Cerebellar nuclear complex (tissue), 1 donor: ENCODE measurements at places on chromosomes 12 and 14.

DNA sequence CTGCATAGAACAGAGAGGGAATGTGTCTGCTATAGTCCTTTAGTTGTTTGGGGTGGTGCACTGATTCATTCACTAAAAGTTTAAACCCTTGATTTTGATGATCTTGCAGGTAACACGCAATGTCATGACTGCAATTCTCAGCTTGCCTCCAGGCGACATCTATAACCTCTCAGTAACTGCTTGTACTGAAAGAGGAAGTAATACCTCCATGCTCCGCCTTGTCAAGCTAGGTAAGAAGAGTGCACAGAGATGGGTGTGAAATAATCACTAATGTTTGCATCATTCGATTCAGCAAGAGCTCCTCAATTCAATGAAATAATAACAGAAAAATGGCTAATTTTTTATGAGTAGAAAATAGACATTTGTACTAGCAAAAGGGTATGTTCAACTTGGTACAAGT is 203.7 kb downstream of the PTPRO start:
- no peak for DNase-seq

- no peak for DNase-seq
Observed at GRCh38 chr14:68157971-68158371, 338.4 kb downstream of the RAD51B start.

- DNase-seq, result no peak
Observed at GRCh38 chr12:54286042-54287030, 5.8 kb downstream of the HNRNPA1 start.

DNA sequence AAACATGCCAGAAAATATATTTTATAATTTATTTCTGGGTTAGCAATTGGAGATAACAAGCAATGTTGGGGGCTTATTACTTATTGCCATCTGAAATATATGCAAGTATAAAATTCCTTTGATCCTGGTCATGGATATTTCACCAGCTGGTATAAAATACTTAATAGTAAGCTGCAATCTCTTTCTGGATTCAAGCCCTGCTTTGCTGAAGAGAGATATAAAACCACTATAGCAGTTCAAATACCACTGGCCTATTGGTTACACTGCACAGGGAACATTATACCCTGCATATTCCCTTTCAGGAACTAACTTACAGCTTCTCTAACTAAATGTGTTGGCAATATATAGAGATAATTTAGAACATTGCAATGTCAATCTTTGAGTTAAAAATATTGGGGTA is 546.2 kb upstream of the ATP2B1 start:
- DNase-seq, result no peak

- DNase-seq, result peak; percentile 0
Observed at GRCh38 chr12:130401703-130402102, 64.0 kb downstream of the PIWIL1 start.

DNA sequence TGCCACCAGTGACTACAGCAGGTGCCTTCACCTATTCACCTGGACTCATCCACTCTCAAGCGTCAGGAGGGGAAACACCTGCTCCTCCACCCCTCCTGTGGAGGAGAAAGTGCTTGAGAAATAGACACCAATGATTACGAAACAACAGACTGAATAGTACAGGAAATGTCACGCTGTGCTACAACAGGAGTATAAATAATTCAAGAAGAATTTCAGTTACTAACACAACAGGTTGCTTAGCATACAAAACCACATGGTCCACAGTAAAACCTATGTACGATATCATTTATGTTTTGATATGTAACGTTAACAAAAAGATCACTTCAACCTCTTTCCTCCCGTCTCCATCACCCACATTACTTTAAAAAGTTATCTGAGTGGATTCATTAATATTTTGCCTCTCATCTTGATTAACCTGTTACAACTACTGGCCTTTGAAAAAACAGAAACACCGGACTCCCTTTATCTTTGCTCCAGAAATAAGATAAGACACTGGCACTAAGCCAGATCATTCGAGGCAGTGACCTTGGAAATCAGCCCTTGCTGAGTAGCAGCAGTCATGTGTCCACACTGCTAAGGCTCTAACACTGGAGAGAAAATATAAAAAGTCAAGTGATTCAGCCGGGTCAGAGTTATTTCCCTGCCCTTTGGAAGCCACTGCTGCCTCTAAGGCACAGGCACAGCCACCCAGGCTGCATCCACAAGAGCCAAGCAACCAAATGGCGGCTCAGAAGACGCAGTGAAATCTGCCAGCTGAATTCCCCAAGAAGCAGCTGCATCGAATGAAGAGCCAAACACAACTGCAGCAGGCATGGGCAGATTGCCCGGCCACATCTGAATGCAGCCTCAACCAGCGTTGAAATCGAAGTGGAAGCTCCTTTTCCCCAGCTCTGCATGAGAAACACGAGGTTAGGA is 40.9 kb downstream of the NT5DC3 start:
- DNase-seq, result no peak

- DNase-seq, result no peak
Observed at GRCh38 chr14:51444353-51445000, 204.4 kb downstream of the TMX1 start.

DNA sequence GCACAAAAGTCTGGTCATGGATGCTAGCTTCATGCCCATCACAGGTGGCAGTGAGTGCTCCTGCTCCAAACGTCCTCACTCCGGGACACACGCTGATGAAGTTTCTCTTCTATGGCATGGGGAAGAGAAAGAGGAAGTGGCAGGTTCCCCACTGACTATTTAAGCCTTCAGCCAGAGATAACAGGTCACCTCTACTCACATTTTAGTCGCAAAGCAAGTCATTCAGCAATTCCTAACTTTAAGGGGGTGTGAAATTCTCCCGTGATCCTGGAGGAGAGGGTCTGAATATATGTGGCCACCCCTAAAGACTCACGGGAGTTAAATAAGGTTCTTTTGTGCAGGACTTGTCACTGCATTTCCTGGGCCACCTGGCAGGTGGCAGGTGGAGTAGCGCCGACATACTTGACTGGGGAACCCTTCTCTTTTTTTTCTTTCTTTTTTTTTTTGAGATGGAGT is 18.8 kb upstream of the RCOR1 start:
- DNase-seq, result no peak

- DNase-seq, result no peak
Observed at GRCh38 chr12:31868965-31869364, 90.2 kb upstream of the RESF1 start.

DNA sequence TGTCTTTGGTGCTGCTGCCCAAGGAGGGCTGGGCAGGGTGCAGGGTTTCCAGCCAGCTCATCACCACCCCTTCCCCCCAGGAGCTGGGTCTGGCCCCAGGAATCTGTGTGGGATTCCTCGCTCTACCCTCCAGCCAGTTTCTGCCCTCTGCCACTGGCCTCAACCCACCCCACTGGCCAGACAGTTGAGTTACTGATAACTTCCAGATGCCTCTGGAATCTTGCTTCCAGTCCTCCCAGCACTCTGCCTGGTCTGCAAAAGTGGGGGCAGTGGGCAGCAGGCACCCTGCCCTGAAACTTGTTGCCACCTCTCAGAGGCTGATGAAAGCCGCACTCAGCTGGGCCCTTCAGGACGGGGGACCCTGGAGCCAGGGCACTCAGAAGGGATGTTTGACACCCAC is 20.1 kb upstream of the TBX3 start:
- no peak for DNase-seq

DNA sequence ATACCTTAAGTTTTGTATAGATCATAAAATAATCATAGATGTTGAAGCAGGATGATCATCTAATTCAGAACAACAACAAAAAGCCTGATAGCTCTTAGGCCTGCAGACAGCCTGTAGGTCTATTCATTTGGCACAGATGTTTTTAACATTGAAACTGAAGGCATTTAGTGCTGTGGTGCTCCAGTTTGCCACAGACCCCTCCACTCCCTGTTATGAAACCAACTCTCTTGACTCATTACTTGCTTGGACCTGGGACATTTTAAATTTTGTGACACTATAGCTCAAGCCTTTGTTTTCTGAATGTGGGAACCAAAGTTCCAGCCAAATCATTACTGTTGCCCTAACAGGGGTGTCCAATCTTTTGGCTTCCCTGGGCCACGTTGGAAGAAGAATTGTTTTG is 9.1 kb downstream of the PRKCH start:
- DNase-seq, result no peak

- no peak for DNase-seq
Observed at GRCh38 chr12:89779090-89779489, 70.5 kb upstream of the ATP2B1 start.

- no peak for DNase-seq
Observed at GRCh38 chr12:110109037-110109836, 14.9 kb upstream of the IFT81 start.

- DNase-seq, result no peak
Observed at GRCh38 chr12:52222692-52223091, 10.4 kb upstream of the KRT7 start.

- DNase-seq, result no peak
Observed at GRCh38 chr14:80390906-80391305, 179.6 kb upstream of the DIO2 start.

- DNase-seq, result no peak
Observed at GRCh38 chr14:53411125-53411524, 258.0 kb upstream of the DDHD1 start.

DNA sequence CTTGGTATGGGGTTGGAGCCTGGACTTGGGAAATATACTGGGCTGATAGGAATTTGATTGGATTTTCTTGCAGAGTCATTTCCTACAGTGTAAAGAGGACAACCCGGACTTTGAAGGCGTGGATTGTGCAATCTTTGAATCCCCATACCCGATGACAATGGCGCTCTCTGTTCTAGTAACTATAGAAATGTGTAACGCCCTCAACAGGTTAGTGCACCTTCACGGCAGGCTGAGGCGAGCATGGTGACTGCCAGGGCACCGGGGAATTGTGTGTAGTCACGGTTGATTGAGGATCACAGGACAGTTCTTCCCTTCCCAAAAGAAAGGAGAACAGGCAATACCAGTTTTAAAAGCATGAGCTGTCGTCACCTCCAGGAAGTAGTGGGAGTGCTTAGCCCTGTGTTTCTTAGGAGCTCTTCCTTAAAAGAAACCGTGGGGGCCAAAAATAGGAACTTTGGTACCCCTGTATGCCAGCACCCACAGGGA is 58.3 kb downstream of the ANAPC7 start:
- DNase-seq, result no peak

GRCh38 chr14:50352584-50352983 is 40.5 kb downstream of the DMAC2L start:
- DNase-seq, result no peak

DNA sequence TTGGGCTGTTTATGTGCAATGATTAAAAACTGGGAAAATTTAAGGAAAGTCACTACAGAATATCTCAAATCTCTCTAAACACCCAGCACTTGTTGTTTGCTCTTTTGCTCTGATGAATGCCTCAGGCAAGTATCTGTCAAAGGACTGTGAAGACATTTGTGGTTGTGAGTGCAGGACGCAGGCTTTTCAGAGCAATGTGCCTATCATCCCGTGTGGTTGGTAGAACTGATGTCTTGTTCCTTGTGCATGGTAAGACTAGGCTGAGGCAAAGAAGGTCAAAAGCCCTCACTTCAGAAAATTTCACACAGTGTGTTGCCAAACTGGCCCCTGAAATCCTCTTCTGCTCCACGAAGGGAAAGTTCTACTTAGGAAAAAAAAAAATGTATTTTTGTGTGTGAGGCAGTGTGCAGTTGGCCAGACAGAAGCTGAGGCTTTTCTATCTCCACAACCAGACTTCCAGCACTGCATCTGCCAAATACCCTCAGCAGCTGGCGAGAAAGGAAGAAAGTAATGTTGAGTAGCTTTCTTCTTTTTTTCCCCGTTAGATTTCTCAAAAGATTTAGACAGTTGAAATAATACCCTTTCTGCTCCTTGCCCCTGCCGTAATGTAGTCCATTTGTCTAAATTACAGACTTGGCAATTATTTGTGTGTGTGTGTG is 1103.1 kb downstream of the VRK1 start:
- no peak for DNase-seq
